ENCODE measurements at places on chromosomes 2 and 18.

GRCh38 chr2:236853585-236854051 lies 232.1 kb upstream of the COPS8 start:
- DNase-seq: no peak

- no peak for DNase-seq
Observed at GRCh38 chr2:80300954-80301353, 3.6 kb downstream of the LRRTM1 start.

DNA sequence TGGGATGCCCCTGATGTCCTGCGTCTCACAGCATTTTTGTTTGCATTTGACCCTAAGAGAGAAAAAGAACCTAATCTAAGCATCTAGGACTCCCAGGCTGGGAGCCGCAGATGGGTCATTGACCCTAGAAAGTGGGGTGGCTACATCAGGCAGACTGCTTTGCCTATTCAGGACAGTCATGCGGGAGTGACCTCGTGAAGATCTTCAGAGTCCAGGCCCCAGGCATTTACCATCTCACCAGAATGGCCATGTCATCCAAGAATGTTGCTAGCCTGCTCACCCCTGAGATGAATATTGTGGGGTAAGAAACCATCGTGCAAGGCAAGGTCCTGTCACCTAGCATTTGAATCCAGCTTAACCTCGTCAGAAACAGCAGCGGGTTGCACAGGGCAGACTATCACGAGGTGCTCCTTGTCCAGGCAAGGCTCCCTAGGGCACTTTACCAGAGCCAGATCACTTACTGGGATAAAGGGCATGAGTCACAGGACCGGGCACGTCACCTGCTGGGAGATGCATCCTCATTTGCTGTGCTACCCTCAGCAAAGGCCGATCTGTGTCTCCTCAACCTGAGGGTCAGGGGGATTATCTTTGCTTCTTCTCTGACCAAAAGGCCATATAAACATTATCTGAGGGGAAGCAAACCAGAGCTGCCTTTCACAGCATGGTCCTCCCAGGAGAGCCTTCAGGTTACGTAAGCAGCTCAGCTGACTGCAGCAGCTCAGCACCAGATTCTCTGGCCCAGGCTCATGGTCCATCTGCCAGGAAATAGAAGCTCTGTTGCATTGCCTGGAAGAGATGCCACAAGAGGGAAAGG lies 162.3 kb downstream of the ACKR3 start:
- DNase-seq: no peak

DNA sequence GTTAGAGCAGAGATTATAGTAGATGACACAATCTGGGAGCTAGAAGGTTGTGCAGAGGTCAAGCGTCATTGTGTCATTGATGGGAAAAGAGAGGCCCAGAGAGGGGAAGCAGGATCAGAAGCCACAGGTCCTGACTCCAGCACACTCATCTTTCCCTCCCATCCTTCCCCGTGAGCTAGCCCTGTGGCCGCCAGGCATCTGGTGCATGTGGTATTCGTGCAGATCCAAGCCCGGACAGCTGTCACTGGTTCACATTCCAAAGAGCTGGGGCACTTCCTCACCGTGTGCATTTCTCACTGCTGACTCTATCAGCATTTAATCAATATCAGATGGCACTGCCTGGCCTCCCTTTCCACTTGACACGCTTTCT lies 94.1 kb upstream of the THOC1 start:
- peak; percentile 49 for DNase-seq

GRCh38 chr2:71556692-71557250 lies 103.4 kb downstream of the DYSF start:
- DNase-seq: no peak

- DNase-seq: no peak
Observed at GRCh38 chr2:89825034-89825433, 1133.6 kb downstream of the RPIA start.

- DNase-seq: no peak
Observed at GRCh38 chr18:76420898-76421684, 74.0 kb downstream of the ZNF516 start.

GRCh38 chr2:27885234-27885633 lies 5.0 kb downstream of the RBKS start:
- no peak for DNase-seq

DNA sequence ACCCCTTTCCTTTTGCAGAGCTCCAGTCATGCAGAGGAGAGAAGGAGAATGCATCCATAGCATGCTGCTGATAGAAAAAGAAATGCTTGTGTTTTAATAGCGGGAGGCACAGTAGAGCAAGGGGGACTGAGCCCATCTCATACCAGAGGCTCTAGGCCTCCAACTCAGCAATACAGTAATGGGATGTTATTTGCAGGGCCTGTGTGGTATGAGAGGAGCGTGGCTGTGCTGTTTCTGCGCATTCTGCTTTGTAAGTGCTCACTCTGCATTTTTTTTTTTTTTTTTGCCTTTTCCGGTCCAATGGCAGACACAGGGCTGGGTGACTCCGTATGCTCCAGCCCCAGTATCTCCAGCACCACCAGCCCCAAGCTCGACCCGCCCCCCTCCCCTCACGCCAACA lies 200.0 kb downstream of the GBX2 start:
- no peak for DNase-seq

DNA sequence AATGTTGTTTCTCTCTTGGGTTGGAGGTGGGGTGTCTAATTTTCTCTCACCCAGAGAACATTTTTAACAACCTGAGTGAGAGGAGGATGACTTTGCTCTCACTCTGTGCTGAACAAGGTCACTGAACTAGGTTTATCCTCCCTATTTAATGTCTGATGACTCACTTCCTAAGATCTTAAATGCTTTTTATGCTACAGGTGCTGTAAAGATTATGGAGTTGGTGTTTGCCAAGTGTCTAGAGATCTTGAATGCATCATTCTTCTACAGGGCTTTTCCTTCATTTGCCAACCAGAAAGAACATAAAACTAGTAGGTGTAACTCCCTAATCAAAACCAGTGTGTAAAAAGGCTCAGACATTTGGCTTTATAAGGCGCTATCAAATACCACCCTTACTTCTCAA lies 350.5 kb upstream of the ETAA1 start:
- DNase-seq: no peak

DNA sequence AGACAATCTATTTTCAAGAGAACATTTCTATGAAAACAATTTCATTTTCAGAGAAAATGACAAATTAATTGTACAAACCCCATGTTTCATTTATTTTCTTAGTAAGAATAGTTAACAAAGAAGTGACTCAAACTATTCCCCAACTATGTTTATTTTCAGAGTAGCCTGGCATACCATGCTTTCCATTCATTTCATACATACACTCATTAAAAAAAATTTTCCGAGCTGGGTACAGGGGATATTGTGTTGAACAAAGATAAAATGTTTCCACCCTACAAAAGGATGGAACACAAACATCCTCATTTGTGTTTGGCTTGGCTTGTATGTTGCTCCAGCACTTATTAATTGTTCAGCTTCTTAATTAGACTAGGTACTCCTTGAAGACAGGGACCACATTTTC lies 331.4 kb downstream of the EXOC6B start:
- DNase-seq: no peak

DNA sequence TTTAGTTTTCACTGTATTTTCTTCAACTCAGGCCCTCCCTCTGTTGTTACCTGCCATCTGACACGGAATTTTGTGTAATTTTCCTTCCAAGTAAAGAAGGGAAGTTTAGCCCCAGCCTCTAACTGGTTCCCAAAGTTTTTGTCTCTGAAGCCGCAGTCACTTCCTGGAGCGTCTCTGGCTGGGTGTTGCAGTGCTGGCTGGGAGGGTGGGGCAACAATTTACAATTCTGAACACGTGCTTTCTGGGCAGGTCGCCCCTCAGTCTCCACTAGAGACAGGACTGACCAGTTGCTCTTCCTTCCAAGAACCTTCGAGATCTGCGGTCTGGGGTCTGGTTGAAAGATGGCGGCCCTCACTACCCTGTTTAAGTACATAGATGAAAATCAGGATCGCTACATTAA lies 3.5 kb downstream of the CNDP2 start:
- DNase-seq: peak; percentile 87

DNA sequence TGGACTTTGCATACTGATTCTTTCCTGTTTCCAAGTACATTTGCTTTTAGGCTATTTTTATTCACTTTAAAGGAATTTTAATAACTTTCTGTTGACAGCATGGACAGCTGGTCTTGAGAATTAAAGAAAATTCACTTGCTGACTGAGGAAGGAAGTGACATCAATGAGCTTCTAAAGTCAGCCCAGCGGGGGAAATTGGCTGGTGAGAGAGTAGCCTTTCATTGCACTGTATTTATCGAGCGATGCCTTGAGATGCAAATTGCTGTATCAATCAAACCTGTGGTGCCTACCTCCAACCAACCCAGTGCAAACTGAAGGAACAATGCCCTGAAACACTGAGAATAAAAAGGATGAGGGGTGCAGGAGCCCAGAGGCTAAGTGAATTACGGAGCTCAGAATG lies 91.4 kb upstream of the AQP4 start:
- no peak for DNase-seq

DNA sequence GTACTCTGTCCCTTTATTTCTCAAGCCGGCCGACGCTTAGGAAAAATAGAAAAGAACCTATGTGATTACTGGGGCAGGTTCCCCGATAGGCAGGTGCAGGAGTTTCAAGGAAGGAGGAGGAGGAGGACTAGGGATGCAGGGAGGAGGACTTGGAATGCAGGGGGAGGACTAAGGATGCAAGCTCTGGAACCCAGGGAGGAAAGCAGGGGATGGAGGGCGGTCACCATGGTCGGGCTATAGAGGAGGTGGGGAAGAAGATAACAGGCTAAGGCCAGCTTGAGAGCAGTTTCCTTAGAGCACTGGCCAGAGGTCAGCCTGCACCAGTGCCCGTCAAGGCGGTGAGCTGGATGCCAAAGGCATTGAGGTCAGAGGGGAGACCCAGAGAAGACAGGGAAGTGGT lies 18.7 kb upstream of the B3GNT7 start:
- no peak for DNase-seq

DNA sequence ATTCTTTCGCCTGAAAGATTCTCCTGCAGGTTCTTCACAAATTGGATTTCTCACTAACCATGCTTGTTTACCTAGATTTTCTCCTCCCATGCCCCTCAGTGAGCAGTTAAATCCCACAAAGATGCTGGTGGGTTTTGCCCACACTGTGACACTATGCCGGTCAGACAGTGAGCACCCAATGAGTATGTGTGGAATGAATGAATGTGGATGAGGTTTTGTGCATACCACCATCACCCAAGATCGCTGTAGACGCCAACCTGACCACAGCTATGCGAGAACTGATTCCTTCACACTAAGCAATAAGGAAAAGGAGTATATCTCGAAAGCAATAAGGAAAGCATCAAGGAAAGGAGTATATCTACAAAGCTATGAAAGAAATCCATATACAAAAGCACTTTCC lies 116.7 kb downstream of the PID1 start:
- DNase-seq: no peak

DNA sequence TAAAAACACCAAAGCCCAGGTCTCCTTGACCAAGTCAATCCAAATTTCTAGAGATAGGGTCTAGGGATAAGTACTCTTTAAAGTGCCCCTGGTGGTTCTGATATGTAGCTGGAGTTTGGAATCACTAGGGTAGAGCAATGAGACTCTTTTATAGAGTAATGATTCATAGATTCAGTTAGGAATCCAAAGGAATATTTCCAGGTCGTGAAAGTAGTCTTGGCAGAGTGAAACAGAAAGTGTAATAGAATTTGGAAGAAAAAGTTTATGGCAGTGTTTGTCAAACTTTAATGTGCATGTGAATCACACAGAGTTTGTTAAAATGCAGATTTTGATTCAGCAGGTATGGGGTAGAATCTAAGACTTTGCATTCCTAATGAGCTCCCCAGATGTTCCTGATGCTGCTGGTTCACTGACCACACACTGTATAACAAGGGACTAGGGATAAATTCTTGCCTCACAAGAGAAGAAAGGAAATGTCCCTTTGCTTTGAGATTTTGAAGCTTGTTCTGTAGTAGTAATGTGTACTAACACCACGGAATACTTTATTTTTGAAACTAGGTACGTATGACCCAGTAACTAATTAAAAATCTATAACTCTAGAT lies 1.8 kb downstream of the UPP2 start:
- DNase-seq: no peak

DNA sequence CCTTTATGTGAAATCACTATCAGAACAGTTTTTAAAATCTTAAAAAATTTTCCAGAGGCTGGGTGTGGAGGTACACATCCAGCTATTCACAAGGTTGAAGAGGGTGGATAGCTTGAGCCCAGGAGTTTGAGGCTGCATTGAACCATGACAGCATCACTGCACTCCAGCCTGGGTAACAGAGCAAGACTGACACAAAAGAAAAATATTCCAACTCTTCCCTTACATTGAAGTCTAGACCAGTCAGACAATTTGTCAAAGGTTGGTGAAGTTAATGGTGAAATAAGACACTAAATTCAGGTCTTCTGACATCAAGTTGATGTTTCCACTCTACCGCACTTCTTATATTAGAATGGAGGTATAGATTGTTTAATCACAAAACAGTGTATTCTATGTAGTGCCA lies 52.8 kb downstream of the HYCC2 start:
- no peak for DNase-seq

DNA sequence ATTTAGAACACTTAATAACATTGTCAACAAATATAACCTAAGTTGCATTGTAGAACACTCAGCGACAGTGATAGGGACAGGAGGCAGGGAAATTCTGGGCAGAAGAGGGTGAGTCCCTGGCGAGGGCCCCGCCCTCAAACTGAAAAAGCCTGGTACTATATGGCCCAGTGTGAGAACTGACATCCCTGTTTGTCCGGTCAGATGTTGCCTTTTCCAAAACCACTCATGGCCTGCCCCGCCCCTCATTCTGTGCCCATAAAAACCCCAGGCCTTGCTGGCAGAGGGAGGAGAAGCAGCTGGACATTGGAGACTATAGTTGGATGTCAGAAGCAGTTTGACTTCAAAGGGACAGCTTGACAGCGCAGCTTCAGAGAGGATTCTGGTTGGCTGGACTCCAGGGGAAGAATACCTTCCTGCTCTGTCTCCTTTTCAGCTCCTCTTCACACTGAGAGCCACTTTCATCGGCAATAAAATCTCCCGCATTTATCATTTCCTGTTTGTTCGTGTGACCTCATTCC lies 47.0 kb downstream of the FAM117B start:
- no peak for DNase-seq

GRCh38 chr2:169095621-169096105 lies 26.3 kb downstream of the DHRS9 start:
- DNase-seq: peak; percentile 78
